ENCODE measurements at places on chromosomes 1 and 21.

DNA sequence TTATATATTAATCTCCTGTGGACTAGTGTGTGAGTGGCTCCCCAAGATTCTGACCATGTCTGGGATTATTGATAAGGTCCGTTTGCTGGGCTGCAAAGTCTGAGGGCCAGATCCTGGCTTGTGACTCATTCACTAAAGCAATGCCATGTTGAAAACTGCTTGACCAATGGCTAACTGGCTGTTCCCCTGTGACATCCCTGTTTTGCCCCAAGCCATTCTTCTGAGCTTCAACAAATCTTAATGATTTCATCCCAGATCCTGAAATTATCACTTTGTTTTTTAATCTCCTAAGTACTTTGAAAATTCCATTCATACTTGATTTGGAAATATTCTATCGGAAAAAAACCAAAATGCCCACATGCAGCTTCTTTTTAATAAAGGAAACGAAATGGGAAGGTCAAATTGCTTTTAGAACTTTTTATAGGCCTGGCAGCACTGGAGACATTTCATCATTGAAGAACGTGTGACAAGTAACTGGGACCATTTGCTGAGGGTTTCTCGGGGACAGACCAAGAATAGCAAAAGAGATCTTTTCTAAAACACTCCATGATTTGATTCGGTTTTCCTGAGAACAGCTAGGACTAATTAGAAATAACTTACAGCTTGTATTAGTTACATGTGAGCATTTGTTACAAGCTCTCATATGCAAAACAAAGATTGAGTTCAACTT, 121.3 kb downstream of the TGFB2 start:
- no peak for DNase-seq

- no peak for DNase-seq
Measured at GRCh38 chr1:16352842-16353535, 709 bp upstream of the FBXO42 start.

DNA sequence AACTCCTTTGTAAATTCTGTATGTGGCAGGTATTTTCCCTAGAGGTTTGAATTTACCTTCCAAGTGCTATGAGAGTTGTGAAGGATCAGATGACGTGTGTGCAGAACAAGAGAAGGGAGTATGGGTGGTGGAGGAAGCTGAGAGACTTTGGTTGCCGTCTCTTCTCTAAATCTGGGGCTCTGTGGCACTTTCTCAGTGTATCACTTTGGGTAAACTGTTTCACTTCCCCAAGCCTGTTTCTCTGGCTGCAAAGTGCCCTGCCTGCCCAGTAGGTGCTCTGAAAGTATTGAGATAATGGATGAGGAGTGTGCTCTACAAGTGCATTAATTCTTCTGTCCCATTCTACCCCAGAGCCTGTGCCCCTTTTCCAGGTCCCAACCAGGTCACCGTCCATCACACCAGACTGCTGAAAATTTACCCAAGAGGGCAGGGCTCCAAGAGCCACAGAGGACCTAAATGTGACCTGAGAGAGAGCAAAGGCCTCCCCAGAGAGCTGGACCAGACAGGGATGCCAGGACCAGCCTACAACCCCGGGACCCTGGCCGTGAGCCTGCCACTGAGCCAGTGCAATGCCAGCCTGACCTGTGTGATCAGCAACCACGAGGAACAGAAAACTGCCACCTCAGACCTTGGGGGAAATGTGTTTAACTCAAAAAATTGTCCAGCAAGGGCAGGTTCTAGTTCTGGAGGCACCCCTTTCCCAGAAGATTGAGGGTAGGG, 131.6 kb upstream of the ETV3 start:
- no peak for DNase-seq

GRCh38 chr1:71640116-71640515, 559.3 kb upstream of the ZRANB2 start:
- no peak for DNase-seq

DNA sequence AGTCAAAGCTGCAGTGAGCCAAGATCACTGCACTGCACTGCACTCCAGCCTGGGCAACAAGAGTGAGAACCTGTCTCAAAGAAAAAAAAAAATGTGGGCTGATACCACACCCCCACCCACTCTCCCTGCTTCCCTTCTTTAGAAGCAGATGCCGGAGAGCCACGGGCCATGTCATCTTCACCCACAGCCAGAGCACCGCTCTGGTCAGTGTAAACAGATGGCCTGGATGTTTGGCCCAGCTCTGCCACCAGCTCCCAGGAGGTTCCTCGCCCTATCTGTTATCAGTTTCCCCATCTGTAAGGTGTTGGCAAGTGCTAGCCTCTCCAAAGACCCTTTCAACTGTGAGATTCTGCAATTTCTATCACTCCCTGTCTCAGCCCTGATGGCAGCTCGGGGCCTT, 11.9 kb upstream of the ADGRB2 start:
- no peak for DNase-seq
